ENCODE measurements at places on chromosomes 1 and 21. TPM values are rescaled to one million over a fixed set of nuclear protein-coding genes. Genes with fewer than 3 reads are reported as not detected.

- no peak for DNase-seq
Observed at GRCh38 chr1:94550800-94551241, 9.3 kb upstream of the F3 start.

DNA sequence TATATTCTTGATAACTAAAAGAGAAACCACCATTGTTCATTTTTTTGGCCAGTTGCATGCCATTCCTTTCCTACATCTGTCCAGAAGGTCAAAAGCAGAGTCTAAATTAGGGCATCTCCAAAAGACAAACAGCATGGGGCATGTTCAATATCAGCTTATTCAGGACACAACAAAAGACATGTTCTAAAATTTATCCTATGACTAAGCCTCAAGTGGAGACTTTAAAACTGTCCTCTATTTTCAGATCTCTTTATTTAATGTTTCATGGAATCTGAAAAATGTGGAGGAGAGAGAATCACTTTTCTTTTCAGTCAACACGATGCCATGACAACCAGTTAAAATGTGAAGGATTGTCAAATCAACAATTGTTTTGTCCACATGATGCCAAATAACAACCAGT, 303.4 kb upstream of the PRMT6 start:
- no peak for DNase-seq

GRCh38 chr1:165942062-165942461, 114.6 kb downstream of the UCK2 start:
- no peak for DNase-seq

DNA sequence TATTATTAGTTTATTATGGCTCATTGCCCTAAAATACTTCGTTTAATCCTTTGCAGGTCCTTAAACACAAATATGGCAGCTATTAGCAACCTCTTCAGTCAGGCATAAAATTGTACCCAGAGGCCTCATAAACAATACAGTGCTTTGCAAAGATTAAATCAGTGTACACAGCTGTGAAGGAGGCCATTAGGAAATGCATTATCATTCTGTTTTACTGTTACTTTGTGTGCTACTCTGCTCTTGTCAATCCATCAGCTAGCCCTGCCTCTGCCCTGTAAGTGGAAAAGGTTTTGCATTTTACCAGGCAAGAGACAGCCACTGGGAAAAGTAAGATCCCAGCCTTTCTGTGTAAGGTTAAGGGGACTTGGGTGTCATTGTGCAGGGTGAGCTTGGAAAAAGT, 415.7 kb upstream of the DAB1 start:
- DNase-seq, result no peak

DNA sequence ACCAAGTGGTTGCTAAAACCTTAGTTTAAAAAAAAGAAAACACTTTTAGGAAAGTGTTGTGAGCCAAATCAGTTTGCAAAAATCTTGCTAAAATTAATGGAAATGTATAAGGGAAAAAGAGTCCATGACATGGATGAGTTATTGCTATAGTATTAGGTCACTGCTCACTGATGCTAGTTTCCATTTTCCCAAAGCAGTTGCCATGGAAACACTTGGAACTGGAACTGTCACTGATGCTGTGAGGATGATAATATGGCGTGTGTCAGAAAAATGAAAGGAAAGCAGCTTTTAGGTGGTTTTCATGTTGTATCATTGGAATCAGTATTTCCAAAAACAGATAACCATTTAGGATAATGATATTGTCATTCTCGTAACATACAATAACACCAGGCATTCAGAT, 104.4 kb downstream of the PHTF1 start:
- DNase-seq, result peak; percentile 80

DNA sequence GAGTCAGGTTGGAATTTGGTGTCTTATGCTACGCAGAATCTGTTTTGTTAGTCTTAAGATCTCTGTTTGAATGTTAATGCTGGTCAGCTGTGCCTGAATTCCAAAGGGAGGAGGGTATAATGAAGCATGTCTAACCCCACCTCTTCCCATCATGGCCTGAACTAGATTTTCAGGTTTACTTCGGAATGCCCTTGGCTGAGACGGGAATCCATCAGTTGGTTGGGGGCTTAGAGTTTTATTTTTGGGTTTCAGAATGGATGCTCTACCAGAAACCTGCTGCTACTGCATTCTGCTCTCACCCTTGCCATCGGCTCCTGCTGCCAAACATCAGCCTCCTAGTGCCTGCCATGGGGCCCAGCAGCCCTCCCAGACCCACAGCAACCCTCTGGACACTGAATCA, 24.1 kb upstream of the ETV3 start:
- DNase-seq, result no peak

- DNase-seq, result no peak
Observed at GRCh38 chr1:18540136-18540765, 59.5 kb downstream of the KLHDC7A start.

DNA sequence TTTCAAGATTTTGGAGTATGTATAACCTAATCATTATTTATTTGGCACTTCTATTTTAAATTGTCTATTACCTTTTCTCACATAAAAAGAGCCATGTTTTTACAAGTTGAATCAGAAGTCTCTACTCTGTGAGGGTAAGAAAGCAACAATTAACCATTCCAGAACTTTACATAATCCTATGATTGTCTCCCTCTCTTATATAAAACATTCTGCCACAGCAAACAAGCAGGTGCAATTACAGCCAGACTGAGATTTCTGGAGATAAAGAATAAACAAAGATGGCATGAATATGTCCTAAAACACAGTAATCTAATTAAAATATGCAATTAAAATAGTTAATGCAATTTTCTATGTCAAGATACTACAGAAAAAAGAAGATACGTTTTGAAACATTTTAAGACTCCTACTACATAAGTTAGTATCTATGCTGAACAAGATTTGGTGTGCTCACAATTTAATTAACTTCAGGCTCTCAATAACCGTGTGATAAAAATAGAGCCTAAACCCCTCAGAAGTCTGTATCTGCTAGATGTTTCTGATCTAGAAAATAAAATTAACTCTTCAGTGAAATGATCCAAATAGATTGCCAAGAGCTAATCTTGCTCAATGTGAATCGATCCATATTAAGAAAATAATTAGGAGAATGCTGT, 13.7 kb upstream of the TMPRSS15 start:
- no peak for DNase-seq

GRCh38 chr1:27655151-27655937, 16.6 kb downstream of the IFI6 start:
- DNase-seq, result no peak

GRCh38 chr1:28509705-28510272, 3.9 kb downstream of the RCC1 start:
- no peak for DNase-seq

The ATP1A4 gene
- total RNA-seq, result 0.64 TPM

- DNase-seq, result no peak
Observed at GRCh38 chr21:45258466-45258865, 29.2 kb downstream of the POFUT2 start.

DNA sequence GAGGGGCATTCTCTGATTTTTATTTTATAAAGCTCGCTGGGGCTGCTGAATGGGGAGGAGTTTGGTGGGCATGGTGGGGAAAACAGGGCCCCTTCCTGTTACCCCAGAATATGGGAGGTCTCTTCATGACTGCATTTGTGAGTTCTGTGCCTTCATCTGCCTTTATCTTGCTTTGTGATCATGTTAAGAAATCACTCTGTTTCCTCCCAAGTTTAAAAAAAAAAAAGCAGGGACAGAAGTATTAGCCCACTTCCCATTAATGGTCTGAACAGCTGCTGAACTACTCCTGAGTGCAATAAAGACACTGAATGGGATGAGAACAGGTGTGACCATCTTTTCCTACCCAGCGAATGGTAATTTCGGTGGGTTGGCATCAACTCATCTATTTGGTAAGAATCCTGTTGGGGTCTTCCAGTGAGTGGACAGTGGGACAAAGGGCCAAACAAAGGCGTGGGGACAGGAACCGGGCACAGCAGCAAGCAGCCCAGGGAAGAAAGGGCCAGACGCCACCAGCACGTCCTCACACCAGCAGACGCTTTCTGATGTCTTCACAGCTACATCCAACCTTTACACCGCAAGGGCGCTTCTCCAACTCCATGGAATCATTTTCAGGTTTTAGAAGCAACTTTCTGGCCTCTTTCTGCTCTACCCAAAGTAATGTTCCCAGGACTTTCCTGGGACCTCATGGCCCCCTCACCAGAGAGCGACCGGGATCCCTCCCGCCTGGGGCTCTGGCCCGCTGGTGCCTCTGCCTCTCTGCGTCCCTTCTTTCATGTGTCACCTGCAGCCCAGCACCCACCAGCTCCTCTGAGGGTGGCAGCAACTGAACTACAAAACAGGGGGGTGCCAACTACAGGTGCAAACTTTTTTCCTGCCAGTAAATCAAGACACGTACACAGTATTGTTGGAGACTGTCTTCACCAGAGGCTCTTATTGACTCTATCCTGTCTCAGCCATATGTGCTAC, 160.2 kb downstream of the ADSS2 start:
- no peak for DNase-seq

The NBPF6 gene
- total RNA-seq, result 0.18 TPM

DNA sequence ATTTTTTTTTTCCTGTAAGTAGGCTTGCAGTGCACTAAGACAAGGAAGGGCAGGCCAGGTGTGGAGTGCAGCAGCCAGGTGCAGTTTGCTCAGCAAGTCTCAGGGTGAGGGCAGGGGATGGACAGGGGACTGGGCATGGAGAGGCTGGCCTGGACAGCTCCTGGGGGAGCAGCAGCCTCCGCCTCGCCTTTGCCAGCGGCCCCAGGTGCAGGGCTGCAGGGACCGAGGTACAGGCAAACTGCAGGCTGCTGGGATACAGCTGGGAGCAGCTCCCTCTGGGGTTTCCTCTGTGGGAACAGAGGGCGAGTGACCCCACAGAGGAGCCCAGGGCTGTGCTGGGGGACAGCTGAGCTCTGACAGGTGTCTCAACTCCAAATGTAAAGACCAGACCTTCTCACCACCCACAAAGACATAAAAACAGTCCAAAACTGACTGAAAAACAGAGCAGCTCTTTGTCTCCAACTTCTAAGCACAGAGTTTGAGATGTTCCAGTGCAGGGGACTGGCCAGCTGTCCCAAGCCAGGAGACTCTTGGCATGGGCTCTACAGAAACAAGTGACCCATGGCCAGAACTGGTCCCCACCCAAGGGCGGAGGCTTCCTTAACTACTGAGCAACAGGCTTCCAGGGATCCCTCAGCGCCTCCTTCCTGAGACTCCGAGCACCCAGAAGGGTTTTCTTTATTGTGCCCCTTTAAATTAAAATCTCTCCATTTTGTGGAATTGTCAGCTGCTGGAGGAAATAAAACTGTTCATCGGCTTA, 27.7 kb upstream of the AJAP1 start:
- DNase-seq, result no peak

DNA sequence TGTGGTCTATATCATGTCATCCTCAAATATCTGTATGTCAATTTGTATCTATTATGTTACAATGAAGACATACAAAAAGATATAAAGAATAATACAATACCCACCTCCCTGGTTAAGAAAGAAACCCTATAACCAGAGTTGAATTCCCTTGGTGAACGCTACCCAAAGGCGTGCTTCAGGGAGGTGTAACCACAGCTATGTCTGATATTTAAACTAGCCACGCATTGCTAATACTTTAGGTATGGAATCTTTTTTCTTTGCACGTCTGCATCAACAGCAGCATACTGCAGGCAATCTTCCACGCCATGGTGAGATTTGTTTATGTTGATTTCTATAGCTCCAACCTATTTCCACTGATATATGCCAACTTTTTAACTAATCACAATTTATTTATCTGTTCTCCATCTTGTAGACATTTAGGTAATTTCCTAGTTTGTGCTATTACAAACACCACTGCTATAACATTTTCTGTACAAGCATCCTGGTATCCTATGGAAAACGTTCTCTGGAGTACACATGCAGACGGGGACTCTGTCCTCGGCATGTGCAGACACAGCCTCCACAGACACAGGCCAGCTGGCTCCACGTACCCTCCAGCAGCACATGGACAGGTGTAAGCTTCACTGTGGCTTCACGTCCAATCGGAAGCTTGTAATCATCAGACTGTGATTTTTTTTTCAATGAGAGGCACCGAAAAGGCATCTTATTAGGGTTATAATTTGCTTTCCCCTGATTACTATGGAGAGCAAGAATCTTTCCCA, 58.5 kb downstream of the HSF2BP start:
- no peak for DNase-seq

The OR6N1 gene
- not detected for total RNA-seq

DNA sequence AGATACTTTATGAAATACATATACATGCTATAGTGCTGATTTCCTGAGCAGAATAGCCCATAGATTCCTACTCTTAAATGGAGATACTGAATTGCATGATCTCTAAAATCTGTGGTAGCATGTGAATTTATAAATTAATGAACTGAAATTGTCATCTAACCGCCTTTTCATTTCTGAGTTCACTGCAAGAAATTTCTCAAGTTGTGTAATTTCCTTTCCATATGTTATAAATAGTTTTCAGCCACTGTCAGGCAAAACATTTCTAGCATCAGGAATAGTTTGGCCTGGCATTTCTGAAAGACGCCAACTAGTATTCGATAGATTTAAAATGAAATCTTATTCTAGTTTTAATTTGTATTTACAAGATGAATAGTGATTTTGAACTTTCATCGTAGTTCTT, 310.1 kb downstream of the USH2A start:
- DNase-seq, result no peak

All from cerebellum (tissue), 4 donors.